ENCODE measurements at places on chromosomes 12 and 14.

DNA sequence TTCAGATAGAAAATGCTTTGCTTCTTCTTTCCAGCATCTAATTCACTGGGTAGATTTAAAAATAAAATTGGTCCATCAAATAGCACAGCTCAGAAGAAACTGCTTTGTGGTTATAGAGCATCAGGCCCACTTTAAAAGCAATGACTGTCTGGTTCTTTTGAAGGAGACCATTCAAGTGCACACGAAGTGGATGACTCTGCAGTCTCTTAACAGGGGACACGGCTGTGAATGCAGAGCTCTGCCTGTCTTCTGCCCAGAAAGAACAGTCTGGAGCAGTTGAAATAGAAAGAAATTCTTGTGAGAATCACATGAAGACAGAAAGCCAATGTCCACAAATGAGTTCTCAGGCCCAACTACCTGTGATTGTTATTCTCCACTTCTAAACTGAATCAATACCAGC lies 138.7 kb upstream of the PLEKHA5 start:
- no peaks in the 10 kb centered on the region for H3K36me3 ChIP-seq
- no peak overlapping the region for H3K4me3 ChIP-seq
- H3K27ac ChIP-seq: no peak overlapping the region
- DNase-seq: no peak

- H3K4me3 ChIP-seq: no peak overlapping the region
- H3K27ac ChIP-seq: no peak overlapping the region
- H3K4me1 ChIP-seq: peaks cover 11% of the 10 kb centered on the region
- H3K36me3 ChIP-seq: peaks cover 2% of the 10 kb centered on the region
Measured at GRCh38 chr12:45681465-45681864, 48.0 kb upstream of the ARID2 start.

GRCh38 chr14:89214221-89214965 lies 202.6 kb downstream of the FOXN3 start:
- no peaks in the 10 kb centered on the region for H3K27me3 ChIP-seq
- H3K27ac ChIP-seq: no peak overlapping the region
- DNase-seq: no peak
- peaks cover 12% of the 10 kb centered on the region for H3K36me3 ChIP-seq
- no peak overlapping the region for H3K4me3 ChIP-seq
- no peaks in the 10 kb centered on the region for H3K4me1 ChIP-seq

DNA sequence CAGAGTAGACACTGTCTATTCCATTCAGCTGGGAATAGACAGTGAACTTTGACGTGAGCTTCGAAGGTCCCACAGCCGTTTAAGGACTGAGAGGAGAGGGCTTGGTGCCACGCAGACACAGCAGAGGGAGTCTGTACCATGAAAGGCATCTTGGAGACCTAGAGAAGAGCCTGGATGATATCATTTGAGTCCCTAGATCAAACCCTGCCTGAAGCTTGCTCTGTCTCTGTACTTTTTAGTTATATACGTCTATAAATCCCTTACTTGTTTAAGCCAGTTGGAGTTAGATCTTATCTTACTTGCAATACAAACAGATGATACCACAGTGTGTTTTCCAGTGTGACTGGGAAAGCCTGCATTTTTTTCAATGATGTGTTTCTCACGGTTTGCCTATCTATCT lies 128.9 kb upstream of the RTL1 start:
- H3K4me1 ChIP-seq: no peaks in the 10 kb centered on the region
- H3K4me3 ChIP-seq: no peak overlapping the region
- no peaks in the 10 kb centered on the region for H3K27me3 ChIP-seq
- H3K27ac ChIP-seq: no peak overlapping the region
- H3K36me3 ChIP-seq: no peaks in the 10 kb centered on the region
- DNase-seq: peak; percentile 11

GRCh38 chr12:10368206-10369171 lies 21.4 kb downstream of the KLRK1 start:
- H3K4me1 ChIP-seq: peaks cover 16% of the 10 kb centered on the region
- no peak for DNase-seq
- H3K27ac ChIP-seq: peak overlapping the region; percentile 31
- H3K27me3 ChIP-seq: peaks cover 10% of the 10 kb centered on the region
- H3K36me3 ChIP-seq: peaks cover 2% of the 10 kb centered on the region
- H3K4me3 ChIP-seq: no peak overlapping the region

All from activated naive CD4-positive, alpha-beta T cell treated with anti-CD3 and anti-CD28 coated beads, Interleukin-2, amount 10 ng/mL, durations not matched to agents 7 days and 5 days (primary cell).